Stimulated activated CD4-positive, alpha-beta T cell treated with anti-CD3 and anti-CD28 coated beads, TNF-alpha, amount 100 ng/mL, for 1 hour (primary cell): ENCODE measurements at places on chromosomes 2 and 18.

DNA sequence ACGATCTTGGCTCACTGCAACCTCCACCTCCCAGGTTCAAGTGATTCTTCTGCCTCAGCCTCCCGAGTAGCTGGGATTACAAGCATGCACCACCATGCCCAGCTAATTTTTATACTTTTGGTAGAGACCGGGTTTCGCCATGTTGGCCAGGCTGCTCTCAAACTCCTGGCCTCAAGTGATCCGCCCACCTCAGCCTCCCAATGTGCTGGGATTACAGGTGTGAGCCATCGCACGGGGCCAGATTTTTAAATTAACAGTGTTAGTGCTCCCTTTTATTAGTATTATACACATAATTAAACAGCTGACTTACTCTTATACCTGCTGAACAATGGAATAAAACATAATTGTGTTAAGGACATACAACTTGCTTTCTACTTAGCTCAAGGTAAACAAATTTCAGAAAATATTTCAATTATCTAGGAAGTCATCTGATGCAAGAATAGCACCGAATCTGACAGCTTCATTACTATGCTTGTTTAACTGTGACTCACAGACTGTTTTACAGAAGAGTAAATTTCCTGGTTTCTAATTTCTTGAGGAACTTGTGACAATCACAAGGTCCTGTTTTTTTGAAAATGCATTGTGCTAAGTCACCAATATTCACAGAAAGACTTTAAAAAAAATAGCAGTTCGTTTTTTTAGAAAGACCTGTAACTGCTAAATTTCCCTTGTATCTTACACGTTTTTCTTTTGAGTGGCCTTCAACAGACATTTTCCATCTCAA, 51.2 kb downstream of the SPIRE1 start:
- no peak for DNase-seq

GRCh38 chr18:36350251-36350651, 52.7 kb downstream of the FHOD3 start:
- DNase-seq, result no peak

DNA sequence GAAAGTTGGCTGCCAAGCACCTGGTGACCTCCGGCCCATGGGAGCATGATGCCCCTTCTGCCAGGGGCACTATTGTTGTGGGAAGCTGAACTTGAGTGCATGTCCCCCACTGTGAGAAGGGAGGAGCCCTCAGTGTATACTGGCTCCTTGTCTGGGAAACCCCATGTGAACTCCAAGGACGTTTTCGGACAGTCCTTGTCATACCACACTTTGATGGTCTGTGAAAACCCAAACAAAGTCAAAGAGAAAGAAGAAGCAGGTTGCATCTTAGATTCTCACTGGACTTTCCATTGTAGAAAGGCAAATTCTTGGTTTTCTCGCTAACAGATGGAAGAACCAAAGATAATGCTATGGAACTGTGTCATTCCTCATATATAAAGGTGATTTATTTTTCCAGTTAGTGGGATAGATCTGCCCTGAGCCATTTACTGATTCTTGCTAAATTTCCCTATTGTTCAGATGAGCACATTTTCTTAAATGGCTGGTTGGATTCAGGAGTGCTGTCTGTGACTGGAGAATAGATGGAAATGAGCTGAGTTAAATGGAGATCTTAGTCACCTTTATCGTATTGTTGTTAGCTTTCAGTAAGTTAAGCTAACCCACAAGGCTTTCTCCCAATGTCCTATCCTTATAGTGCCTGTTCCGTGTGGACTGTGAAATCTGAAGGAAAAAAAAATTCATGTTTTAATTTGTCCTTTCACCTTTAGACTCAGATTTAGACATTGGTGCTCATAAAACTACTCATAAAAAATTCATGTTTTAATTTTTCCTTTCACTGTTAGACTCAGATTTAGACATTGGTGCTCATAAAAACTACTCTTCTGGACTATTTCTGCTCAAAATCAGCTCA, 166.6 kb downstream of the ACTR3 start:
- DNase-seq, result no peak

DNA sequence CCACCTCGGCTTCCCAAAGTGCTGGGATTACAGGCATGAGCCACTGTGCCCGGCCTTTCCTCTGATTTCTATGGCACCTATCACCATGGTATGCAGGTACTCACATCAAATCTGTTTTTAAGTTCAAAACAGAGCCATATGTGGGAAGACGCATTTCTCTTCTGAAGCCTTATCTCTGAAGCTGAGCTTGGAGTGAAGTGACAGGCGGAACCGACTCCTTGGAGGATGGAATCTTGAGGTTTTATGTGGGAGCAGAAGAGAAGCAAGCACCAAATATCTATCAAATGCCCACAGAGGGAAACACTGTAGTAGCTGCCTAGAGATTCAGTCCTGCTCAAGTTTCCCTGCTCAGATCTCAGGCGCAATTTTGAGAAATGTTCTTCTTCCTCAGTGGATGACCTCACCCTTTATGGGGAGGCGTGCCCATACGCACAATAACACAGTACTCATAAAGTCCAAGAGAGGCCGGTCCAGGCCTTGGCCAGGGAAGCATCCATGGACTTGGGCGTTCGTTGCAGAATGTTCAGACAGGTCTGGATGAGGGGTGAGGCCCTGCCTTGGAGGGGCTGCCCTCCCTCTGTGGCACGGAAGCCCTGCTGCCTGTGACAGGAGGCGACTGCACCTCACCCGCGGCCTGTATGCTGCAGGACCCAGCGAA, 67.9 kb downstream of the HNRNPLL start:
- DNase-seq, result no peak

DNA sequence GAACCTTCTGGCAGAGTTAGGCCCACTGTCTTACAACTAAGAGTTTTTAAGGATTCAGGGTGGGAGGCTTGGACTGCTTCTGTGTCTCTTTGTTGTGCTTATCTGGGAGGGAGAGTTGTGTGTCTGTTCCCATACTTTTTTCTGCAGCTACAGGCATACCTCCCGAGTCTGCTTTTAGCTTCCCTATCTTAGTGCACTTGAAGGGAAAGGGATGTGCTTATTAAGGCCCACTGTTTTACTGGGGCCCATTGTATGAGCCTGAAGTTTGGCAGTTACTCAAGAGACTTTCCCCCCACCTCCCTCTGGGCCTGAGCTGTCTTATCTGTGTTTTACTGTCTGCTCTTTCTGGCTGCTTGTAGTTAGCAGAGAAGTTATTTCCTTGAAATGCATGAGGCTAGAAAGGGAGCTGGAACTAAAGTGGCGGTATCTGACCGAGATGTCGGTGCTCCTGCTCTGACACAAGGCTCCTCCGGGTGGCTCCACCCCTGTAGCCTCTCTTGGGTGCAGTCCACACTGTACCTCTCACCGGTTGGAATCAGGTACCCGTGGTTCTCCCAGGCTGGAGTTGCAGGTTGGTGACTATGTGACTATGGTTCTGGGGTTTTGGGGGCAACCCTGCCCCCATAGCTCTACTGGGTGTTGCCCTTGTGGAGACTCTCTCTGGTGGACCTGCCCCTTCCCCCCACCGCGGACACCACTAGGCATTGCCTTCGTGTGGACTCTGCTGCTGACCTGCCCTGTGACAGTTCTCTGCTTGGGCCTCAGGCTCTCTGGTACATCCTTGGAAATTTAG, 12.9 kb downstream of the UBR3 start:
- no peak for DNase-seq

- DNase-seq, result no peak
Measured at GRCh38 chr18:25459814-25460213, 107.8 kb upstream of the ZNF521 start.

- no peak for DNase-seq
Measured at GRCh38 chr18:54558609-54559585, 32.1 kb upstream of the DYNAP start.

DNA sequence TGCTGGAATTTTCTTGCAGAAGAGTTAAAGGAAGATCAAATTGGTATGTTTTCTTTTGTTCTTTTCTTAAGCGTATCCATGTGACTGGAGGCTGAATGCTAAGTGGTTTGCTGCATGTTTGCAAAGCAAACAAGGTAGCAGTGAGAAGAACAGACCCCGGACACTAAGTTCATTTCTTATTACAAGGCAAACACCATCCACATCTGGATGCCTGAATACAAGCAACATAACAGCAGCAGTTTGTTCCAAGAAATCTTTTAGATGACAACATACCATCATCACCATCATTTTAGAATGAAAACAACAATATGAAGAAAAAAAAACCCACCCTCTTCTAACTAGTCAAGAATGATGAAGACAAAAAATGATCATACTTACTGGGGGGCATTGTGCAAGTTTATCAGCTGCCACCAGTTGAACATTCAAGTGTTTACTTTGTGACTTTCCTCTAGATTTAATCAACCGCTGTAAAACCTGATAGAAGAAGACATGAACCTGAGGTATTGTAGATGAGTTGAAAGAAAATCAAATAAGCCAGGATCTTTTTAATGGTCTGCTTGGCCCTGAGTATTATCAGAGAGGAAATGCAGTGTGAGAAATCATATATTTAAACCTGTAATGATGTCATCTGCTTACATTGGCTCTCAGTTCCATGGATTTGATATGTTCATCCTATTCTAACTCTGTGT, 25.0 kb upstream of the ARL5A start:
- no peak for DNase-seq

DNA sequence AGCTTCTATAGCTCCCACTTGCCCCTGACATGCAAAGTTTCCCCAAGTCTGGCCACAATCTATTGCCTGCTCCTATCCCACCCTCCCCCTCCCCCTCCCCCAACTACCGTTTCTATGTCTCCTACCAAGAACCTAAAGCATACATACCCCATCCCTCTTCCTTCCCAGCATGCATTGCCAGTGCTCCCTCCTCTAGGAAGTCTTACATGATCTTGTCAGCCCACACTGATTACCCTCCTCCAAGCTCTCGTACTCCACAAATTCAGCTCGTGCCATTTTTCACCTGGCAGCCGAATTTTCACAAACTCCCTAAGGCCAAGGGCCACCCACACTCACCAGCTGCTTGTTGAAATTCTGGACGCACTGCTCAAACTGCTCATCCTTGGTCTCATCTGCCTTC, 30.7 kb downstream of the BIN1 start:
- DNase-seq, result no peak

GRCh38 chr2:55013936-55014335, 36.3 kb downstream of the RTN4 start:
- DNase-seq, result no peak

DNA sequence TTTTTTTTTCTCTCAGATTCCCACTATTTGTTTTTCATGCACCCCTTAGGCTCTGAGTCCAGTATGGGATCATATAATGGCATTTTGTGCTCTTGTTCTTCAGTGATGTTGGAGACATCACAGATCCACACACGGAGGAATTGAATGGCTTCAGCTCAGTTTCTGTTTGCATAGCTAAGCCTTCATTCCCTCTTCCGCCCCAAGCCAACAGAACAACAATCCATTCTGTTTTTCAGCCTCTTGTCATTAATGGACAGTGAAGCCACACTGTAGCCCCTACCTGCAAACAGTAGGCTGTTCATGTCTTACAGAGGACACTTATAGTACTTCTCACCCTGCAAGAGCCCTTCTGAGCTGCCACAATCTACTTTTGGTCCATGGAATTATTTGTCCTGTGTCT, 64.0 kb upstream of the ZSWIM2 start:
- no peak for DNase-seq

DNA sequence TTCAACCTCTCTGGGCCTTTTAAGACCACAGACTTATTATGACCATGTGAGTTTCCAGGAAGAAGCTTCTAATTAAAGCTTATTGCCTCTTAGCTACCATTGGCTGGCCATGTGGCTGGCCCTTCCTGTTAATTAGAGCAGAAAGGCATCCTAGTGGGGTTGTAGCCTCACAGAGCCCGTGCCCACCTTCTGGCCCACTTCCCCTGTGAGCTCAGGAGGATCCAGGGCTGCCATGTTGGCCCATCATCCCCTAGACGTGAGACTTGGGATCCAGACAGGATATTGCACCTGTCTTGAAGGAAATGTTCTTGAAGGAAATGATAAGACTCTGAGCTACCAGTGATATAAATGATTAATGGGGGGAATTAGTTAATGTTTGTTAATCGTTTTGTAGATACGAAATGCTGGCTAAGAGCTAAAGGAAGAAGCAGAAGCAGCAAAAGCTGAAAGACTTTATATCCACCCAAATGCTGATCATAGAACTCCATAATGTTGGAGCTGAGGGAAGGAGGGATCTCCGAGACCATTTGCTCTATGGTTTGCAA, 255.4 kb downstream of the CLIP4 start:
- no peak for DNase-seq

- no peak for DNase-seq
Measured at GRCh38 chr2:214995409-214995808, 143.0 kb downstream of the ABCA12 start.

- no peak for DNase-seq
Measured at GRCh38 chr18:44556296-44556695, 124.4 kb upstream of the SETBP1 start.

- DNase-seq, result no peak
Measured at GRCh38 chr2:183093857-183094657, 15.5 kb downstream of the DUSP19 start.

DNA sequence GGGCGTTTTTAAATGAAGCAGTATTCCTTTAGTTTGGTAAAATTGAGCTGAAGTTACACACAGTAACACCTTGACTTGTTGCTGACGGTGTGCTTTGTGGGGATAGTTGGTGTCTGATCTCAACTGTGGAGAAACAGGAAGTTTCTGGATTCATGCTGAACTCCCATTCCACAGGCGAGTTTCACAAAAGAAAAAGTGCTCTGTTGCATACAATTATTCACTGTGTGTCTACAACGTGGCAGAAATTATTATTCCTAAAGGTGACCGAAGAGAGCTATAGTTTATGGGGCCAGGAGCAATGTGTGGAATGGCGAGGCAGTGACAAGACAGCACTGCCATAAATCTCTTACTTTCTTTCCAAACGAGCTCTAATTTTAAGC, 463 bp upstream of the CABYR start:
- DNase-seq, result no peak

- no peak for DNase-seq
Measured at GRCh38 chr2:2800001-2800400, 468.9 kb upstream of the MYT1L start.

DNA sequence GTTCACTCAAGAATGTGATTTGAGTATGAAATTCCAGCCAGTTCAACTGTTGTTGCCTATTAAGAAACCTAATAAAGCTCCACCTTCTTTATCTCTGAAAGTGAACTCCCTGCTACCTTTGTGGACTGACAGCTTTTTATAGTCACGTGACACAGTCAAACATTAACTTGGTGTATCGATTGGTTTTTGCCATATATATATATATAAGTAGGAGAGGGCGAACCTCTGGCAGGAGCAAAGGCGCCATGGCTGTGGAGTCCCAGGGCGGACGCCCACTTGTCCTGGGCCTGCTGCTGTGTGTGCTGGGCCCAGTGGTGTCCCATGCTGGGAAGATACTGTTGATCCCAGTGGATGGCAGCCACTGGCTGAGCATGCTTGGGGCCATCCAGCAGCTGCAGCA, at the start of gene UGT1A1:
TSS of gene UGT1A1 (plus strand) at position 228 of the 400 bp plus-strand sequence. CDS start at position 246, 18 bp downstream.
- no peak for DNase-seq

- DNase-seq, result no peak
Measured at GRCh38 chr2:142100970-142101369, 29.8 kb downstream of the LRP1B start.
